ENCODE measurements at places on chromosomes 2 and 18.

DNA sequence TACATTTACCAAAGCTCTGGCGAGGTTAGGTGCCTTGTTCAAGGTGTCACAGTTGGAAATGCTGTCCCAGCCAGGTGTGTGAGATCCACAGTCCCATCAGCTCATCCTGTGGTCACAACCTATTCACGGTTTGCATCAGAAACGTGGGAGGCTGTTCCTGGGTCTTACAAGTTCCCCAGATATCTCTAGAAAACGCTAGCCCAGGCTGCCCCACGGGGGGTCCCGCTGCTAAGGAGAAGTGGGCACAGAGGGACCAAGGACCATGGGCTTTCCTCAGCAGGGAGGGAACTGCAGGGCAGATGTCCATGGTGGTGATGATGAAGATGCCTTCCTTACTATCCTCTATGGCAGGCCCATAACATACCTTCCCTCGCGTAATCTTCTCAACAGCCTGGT is 649 bp downstream of the FECH start:
- peak; percentile 44 for DNase-seq

GRCh38 chr2:15050483-15050882 is 418.0 kb downstream of the LRATD1 start:
- peak; percentile 9 for DNase-seq

DNA sequence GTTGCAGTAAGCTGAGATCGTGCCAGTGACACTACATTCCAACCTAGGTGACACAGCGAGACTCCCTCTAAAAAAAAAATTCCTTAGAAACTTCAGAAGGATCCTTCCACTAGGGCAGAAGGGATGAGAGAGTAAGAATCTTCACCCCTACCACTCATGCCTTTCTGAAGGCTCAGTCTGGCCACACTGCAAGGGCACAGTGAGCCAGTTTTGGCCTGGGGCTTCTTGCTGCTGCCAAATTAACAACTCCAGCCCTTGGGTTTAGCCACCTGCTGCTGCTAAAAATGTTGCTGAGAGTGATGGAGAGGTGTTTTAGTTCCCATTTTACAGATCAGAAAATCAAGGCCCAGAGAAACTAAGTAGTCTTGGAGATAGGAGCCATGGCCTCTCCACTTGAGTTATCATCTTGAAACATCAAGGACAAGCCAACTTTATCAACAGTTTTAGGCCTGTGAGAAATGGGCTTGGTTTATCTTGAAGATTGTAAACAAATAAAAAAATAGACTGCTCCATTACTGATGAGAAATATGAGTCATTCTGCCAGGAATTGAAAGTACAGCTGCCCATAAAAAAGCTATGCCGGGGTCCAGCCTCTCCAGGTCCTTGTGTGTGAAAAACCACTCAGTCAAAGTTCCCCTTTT is 31.9 kb upstream of the CASP8 start:
- no peak for DNase-seq

DNA sequence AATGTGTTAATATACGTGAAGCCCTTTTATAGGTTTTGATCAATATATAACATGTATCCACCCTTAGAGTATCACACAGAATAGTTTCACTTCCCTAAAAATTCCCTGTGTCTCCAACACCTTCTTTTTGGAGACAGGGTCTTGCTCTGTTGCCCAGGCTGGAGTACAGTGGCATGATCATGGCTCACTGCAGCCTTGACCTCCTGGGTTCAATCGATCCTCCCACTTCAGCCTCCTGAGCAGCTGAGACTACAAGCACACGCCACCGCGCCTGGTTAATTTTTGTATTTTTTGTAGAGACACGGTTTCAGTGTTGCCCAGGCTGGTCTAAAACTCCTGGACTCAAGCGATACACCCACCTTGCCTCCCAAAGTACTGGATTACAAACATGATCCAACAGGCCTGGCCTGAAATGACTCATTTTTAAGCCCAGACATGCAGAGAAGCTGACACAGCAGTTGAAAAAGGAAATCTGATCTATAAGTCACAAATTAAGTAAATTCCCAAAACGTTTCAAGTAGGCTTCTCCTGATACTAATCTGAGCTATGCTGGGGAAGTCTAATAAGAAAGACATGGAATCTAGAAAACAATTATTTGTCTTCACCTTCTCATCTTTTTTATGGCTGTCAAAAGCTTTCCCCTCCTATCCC is 2.9 kb downstream of the DUSP11 start:
- DNase-seq, result no peak

GRCh38 chr2:217657252-217657651 is 345.5 kb downstream of the TNS1 start:
- no peak for DNase-seq
